ENCODE measurements at places on chromosomes 2 and 18.
A peak's percentile ranks its signal among the peaks of the same experiment; 100 is the strongest.

DNA sequence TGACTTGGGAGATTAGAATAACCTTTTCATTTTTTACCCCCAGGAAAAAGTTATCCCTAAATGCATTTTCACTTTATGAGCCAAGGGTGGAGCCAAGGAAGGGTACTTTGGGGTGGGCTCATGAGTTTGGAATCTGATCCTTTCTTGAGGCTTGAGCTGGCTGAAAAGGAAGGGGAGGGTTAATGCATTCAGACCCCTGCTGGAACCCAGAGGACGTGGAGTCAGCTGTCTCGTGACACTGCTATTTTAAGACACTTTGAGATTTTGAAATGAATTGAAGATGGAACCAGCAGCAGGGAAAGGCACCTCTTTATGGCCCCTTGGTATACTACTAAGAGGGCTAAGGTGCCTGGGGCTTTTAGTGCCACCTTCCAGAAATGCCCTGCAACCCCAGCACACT lies 90.4 kb downstream of the MARCHF4 start:
- DNase-seq = no peak

GRCh38 chr2:217932803-217933616 lies 69.8 kb downstream of the TNS1 start:
- no peak for DNase-seq

DNA sequence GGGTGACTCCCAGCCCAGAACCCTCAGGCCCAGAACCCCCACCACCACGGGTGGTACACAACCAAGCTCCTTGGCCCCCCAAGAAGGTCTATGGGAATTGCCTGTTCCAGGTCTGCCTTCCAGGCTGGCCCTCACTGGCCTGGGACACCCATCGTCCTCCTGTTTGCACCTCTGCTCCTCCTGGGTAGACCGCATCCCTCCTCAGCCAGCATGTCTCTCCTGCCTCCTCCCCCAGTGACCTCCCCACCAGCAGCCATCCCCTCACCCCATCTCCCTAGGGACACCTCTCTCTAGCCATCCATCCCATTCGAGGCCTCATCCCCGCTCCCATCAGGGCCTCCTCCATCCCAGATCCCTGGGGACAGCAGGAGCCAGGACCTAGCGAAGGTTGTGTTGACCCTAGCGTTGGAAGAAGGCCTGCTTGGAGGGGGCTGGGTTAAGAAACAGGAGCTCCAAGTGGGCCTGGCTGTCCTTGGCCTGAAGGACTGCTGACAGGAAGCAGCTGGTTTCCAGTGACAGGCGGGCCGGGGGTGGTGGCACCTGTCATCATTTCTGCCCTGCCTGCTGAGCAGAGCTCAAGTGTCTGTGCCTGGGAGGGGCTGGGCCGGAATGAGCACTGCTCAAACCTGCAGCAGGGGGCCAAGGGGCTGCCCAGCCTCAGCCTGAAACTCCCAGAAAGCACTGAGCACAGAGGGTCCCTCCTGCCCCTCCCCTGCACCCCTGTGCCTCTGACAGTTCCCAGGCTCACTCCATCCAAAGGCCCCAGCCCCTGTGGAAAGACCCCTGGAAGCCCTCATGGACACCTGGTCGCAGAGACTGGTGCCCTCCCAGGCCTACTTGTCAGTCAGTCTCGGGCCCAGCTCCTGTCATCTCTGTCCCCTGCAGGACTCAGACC lies 96.0 kb upstream of the OTOS start:
- DNase-seq = peak; percentile 32

DNA sequence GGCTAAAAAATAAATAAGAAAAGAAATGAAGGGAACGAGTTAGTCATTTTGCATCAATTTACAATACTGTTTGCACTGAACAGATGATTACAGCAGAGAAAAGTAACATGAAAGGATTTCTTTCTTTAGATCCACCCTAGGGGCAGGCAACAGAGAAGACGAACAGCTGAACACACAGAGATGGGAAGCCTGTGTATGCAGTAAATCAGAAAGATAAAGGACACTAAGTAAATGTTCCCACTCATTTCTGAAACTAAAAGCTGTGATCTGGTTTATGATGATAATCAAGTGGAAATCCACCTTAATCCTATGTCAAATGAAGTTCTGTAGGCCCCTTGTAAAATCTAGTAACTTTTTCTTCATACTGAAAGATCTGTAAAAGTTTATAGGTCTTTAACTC lies 54.2 kb downstream of the AKAIN1 start:
- DNase-seq = no peak

- peak; percentile 61 for DNase-seq
Observed at GRCh38 chr2:218722876-218723785, 12.5 kb downstream of the TTLL4 start.

- DNase-seq = peak; percentile 44
Observed at GRCh38 chr2:30149513-30149912, 2.7 kb downstream of the YPEL5 start.

DNA sequence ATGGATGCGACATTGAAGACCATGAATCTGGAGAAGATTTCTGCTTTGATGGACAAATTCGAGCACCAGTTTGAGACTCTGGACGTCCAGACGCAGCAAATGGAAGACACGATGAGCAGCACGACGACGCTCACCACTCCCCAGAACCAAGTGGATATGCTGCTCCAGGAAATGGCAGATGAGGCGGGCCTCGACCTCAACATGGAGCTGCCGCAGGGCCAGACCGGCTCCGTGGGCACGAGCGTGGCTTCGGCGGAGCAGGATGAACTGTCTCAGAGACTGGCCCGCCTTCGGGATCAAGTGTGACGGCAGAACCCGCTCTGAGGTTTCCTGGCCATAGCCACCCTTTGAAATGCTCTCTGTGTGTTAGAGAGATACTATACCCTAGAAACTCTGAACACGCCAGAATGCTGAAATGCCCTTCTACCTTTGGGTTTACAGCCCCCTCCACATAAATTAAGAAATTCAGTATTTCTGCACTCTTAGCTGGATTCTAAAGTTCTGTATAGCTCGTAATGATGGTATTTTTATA lies 659 bp downstream of the CHMP1B start:
- DNase-seq = peak; percentile 58

- no peak for DNase-seq
Observed at GRCh38 chr18:39167990-39168389, 1602.4 kb upstream of the CELF4 start.

DNA sequence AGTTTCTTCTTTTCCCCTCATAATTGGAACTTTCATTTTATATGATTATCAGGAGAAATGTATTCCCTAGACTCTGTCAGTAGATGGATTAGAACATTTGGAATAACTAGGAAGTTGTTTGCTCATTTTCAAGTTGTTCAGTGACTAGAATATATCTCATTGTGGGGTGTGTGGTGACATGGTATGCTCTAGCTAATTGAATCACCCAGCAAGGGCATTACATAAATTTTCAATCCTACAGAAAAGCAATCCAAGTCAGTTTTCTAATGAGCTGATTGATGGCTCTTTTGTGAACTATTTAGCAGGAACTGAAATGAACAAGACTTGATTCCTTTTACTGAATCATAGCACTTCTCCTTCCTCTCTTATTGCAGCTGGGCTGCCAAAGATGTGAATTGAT lies 461.4 kb downstream of the TGIF1 start:
- DNase-seq = no peak

DNA sequence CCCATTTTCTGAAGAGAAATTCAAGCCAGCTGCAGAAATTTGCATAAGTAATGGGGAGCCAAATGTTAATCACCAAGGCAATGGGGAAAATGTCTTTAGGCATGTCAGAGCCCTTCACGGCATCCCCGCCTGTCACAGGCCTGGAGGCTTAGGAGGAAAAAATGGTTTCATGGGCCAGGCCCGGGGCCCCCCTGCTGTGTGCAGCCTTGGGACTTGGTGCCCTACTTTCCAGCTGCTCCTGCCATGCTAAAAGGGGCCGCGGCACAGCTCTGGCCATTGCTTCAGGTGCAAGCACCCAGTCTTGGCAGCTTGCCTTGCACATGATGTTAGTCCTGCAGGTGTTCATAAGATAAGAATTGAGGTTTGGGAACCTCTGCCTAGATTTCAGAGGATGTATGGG lies 1235.7 kb downstream of the DPP10 start:
- DNase-seq = no peak

All from NB4 (cell line).